Kidney tubule cell (primary cell): ENCODE measurements at places on chromosomes 3 and 15.
A peak's percentile ranks its signal among the peaks of the same experiment; 100 is the strongest.

GRCh38 chr15:31822463-31822862, 207.9 kb upstream of the CHRNA7 start:
- DNase-seq = no peak

- DNase-seq = no peak
Observed at GRCh38 chr3:4440951-4441350, 26.1 kb downstream of the SUMF1 start.

- no peak for DNase-seq
Observed at GRCh38 chr3:119359476-119360326, 65.5 kb downstream of the ARHGAP31 start.

GRCh38 chr3:78130741-78131290, 1090.9 kb downstream of the ROBO2 start:
- no peak for DNase-seq

DNA sequence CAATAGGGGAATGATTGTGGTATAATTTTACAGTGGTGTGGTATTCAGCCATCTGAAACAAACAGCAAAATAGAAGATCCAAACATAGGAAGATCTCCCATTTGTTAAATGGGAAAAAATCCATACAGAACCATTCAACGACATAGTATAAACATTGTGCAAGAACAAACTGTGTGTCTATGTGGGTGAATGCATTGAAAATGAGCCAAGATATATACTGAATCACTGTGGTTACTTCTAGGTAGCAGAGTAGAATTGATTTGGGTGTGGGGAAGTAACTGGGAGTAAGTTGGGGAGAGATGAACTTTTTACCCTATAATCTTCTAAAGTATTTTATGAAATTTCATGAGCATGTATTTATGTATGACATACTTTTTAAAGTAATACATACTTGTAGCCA, 123.1 kb upstream of the UMPS start:
- peak; percentile 41 for DNase-seq

DNA sequence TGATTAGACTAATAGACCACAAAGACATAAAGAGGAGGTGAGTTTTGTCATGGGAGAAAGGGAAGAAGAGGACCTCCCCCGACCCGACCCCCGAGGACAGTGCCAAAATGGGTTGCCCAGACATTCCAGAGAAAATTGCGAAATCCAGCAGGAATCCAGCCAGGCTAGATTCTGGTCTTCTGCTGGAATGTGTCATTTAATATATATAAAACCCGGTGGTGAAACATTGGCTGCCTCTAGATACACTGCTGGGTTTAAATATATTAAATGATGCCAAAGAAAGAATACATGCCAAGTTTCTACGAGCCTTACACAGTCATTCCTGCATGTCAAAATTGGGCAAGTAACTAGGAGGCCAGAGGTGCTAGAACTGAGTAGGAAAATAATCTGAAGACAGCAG, 45.3 kb upstream of the SPESP1 start:
- DNase-seq = peak; percentile 21

GRCh38 chr3:42375121-42375800, 35.1 kb downstream of the LYZL4 start:
- DNase-seq = no peak

DNA sequence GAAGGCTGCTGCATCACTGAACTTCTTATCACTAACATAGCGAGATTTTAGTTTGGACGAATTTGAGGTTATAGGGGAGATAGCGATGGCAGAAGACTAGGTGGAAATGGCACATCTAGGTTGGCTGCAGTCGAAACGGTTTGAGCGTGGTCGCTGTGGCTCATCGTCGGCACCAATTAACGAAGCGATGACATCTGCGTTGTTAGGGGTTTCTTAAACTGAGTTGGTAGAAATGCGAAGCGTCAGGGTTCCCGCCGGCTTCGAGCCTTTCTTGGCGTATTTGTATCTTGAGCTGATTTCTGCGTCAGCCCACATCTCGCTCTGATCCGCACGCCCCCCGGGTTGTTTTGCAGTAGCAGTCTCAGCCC, 319 bp downstream of the LNP1 start:
- DNase-seq = no peak

DNA sequence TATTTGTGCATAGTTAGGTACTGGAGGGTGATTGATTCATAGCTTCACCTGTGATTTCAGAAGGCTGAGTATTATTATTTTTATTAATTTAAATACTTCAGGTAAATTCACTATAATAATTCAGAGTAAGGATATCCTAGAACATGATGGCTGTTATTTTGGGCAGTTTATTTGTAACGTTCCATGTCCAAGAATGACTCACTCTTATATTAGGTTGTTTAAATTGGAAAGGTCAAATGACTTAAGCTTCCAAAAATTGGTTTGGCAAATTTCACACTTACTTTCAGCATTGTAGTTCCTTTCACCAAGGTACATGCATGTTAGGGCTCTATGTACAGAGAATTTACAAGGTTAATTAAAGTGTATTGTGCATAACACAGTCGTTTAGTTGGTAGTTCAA, 120.2 kb downstream of the EPHA3 start:
- DNase-seq = no peak

- DNase-seq = no peak
Observed at GRCh38 chr15:52153900-52154895, 37.0 kb downstream of the GNB5 start.

DNA sequence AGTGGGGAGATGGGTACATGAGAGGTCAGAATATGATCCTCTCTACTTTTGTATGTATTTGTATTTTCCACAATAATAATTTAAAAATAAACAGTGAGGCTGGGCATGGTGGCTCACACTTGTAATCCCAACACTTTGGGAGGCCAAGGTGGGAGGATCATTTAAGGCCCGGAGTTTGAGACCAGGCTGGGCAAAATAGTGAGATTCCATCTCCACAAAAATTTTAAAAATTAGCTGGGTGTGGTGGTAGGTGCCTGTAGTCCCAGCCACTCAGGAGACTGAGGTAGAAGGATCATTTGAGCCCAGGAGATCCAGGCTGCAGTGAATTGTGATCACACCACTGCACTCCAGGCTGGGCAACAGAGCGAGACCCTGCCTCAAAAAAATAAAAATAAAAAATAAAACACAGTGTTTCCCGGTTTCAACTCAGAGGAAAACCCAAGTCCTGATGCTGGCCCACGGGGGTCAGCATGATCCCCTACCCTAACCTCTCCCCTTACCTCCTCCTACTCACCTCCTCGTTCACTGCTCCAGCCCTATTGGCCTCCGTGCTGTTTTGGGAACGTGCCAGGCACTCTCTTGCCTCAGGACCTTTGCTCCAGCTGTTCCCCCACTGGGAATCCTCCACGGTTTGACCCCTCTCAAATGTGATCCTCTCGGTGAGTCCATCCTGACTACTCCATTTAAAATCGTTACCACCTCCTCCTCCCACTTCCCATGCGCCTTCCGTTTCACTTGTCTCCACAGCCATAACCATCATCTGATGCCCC, 2.9 kb upstream of the KLHL40 start:
- DNase-seq = no peak

- DNase-seq = no peak
Observed at GRCh38 chr15:96670389-96670788, 339.9 kb downstream of the NR2F2 start.

- peak; percentile 41 for DNase-seq
Observed at GRCh38 chr3:29686889-29687592, 406.2 kb downstream of the RBMS3 start.

DNA sequence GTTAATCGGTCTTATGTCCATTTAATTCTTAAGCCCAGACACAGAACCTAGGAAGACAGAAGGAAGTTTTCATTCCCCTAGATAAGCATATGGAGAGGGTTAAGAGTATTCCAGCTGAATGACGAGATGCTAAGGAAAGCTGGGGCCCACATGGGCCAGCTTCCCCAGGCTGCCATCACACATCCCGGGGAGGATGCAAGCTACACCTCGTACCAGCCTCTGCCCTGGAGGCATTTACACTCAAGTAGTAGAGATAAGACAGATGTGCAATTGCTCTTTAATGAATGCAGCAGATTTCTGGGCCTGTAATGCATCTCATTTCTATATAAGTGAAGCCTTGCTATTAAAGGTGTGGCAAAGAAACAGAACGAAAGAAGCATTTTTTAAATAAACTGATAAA, 144.5 kb downstream of the MEX3B start:
- no peak for DNase-seq

DNA sequence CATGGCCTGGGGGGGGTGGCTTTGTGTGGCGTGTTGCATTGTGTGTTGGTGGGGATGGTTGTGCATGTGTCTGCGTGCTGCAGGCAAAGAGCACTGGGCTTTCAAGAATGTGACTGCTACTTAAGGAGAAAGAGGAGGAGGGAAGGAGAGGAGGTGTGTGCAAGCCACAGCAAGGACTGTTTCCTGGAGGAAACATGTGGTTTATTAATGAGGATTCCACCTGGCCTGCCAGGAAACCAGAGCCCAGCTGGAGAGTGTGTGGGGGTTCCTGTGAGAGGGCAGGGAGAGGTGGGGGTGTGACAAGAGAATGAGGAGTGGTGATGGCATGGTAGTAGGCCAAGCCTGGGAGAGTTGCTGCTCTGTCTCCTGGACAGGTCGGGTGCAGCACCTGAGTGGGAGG, 258.1 kb upstream of the ROPN1 start:
- peak; percentile 66 for DNase-seq

DNA sequence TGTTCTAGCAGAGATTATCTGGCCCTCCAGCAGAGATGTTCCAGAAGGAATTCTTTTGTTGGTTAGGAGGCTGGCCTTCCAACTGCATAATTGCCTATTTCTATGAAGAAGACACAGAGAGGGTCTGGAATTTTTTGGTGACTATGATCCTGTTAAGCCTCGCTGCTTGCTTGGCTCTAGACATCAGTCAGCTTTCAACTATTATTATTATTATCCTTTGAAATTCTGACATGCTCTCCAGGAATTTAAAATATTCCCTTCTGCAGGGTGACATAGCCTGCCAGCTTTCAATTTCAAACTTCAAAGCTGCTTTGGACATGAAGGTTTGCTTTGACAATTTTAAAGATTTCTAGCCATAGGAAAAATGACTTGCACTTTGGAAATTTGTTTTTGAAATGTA, 26.3 kb upstream of the ZNF148 start:
- peak; percentile 89 for DNase-seq

DNA sequence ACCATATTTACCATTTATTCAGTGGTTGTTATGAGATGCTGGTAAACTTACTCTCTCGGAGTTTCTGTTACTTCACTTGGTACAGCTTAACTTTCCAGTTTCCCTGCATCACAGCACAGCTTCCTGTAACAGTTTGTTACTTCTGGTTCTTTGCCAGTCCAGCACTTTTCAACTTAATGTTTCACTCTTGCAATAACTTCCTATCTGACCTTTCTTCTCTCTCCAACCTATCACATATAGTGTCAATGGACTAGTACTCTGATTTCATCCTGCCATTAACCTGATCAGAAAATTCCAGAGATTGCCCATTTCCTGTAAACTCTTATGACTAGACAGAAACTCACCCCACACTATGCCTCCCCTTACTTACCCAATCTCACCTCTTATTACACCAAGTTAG, 3.9 kb upstream of the ATP11B start:
- peak; percentile 14 for DNase-seq

GRCh38 chr15:63999177-63999576, 47.1 kb downstream of the DAPK2 start:
- no peak for DNase-seq

DNA sequence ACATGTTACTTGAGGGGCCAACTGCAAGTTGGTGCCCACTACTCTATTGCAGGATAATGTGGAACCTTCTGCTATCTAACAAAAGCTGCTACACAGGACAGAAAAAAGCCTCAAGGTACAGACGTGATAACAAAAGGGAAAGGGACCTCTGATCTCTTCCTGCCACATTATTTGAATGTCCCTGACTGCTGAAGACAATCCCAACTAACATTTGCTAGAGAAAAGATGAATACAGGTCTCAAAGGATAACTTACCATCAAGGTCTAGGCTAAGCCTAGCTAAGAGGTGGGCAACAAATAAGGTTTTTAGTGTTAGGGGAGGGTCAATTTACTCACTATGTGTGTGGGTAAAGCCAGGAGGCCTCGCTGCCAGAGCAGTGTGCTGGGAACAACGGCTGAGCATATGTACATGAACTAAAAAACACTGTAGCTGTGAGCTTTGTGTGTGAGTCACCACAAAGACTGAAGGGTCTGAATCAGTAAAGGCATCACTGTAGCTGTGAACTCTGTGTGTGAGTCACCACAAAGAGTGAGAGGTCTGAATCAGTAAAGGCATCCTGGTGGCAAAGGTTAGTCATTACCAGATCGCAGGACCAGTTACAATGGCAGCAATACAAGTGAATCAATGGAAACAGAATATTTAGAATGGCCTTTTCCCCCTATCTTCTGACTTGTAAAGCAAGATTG, 111.7 kb downstream of the LMLN start:
- DNase-seq = peak; percentile 96

DNA sequence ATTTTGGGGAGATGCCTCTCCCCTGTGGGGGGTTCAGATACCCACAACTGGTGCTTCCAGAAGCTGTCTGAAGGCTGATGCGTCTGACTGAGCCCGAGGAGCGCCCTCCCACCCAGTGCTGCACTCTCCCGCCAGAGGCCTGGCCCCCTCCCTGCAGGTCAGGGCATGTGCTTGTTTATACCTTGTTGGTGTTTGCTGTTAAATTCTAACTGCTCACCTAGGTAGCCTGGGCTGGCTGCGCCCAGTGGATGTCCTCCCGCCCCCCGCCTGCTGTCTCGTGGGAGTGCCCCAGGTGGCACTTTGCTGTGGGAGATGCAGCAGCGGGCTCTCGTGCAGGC, 12.9 kb downstream of the KLF13 start:
- DNase-seq = no peak

DNA sequence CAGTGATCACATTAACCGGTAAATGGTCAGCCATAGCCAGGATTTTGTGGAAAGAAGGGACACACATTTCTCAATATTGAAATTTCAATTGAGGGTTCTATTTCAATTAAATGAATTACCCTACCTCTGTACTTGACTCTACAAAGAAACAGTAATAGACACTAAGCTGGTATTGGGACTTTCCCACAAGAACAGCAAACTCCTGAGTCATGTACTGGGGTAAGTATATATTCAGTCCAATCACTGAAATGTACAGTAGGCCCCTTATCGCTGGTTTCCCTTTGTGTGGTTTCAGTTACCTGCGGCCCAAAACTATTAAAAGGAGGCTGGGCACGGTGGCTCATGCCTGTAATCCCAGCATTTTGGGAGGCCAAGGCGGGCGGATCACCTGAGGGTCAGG, 17.6 kb downstream of the ASB14 start:
- peak; percentile 52 for DNase-seq

- peak; percentile 63 for DNase-seq
Observed at GRCh38 chr15:40106203-40107161, 2.2 kb downstream of the BMF start.

DNA sequence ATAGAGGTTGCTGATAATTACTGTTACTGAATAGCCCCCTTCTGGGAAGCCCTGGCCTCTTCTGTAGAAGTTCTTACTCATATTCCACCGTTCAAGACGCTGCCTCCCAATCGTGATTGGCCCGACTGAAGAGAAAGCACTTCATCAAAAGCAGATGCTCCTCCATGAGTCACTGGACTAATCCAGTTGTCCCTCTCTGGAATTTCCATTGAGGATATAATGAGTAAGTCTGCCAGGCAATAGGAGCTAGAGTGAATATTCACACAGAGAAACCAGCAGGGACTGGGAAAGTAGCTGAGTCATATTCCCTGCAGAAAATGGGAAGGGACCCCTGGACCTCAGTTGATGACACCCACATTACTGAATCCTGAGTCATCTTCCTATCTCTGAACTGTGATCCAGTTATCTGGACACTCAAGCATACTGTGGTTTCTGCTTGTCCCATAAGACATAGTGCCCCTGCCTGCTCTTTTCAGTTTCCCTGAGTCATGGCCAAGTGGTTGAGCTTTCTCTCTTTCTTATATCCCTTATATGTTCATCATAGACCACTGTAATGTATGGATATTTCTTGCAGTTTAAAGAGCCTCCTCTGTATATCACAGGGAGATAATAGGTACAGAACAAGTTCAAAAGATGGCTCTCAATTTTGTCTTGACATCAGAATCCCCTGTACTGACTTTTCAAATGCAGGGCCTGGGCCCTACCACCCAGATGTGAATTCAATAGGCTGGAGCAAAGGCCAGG, 151.2 kb upstream of the CDIN1 start:
- peak; percentile 100 for DNase-seq
